ENCODE measurements at places on chromosomes 5 and 9.

- DNase-seq, result no peak
Observed at GRCh38 chr5:52077941-52078815, 694.9 kb downstream of the ISL1 start.

DNA sequence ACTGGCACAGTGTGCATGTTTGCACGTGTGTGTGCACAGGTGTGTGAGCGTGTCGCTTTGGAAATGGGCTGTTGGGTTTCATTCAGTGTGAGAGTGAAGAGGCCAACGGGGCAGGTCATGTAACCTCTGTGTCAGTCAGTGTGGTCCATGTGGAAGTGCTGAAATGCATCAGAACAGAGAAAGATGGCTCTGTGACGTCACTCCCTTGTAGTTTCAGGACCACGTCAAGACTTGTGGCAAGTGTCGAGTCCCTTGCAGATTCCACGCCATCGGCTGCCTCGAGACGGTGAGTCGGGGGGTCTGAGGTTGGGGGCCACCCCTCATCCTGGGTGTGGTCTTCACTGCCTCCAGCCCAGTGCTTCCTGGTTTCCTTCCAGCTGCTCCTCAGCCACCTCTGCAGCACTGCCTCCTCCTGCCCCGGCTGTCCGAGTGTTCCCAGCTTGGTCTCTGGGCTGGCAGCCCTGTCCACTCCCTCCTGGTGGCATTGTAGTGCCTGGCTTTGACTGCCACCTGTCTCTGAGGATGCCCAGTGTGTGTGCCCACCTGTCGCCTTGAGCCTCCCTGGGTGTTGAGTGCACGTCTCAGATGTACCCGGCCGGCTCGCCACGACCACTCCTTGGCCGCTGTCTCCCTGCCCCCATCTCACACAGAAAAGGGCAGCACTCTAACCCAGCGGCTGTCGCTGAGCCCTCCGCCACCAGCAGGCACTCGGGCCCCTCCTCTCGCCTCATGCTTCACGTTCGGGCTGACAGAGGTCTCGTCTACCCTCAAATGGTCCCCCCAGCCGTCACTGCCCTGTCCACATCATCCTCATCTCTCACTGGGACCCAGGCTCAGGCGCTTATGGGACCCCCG, 28.0 kb downstream of the FBXW5 start:
- DNase-seq, result no peak

- no peak for DNase-seq
Observed at GRCh38 chr5:25649628-25650265, 1005.0 kb upstream of the CDH10 start.

GRCh38 chr5:178428341-178429155, 161.6 kb downstream of the COL23A1 start:
- no peak for DNase-seq

Measured in NAMALWA (cell line).